EL (cell line): ENCODE measurements at places on chromosomes 12 and 14.

DNA sequence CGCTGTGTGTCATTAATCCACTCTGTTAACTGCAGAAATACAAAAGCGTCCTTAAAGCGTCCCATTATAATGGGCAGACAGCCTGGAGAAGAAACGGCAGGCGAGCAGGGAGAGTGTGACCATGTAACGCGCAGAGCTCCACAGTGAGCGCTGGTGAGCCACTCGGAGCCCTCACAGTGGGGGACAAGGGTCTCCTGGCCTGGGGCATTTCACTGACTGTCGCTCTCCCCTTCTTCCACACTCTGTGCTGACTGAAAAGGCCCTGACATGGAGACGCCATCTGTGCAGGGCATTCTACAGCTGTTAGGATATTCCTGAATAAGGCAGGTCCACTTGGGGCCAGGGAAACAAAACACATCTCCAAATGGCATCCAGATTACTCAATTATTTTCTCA lies 24.2 kb downstream of the CCDC92 start:
- no peak for DNase-seq

- DNase-seq: peak; percentile 42
Measured at GRCh38 chr12:7144414-7145120, 14.4 kb downstream of the CLSTN3 start.

DNA sequence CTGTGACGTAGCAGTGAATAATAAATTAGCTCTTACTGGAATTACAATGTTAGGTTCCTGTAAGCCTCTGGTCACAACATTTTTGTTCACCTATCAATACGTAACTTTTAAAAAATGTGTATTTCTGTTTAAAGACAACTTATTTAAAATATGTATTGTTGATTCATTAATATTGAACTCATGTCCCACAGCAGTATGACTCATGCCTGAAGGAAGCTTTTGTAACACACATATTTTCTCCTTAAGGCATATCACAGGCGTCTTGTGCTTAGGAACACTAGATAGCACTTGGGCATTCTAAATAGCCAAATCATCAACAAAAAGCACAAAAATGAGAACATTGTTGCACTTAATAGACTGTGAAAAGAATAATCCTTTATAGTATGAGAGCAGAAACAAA lies 92.5 kb downstream of the GPHN start:
- DNase-seq: peak; percentile 77

DNA sequence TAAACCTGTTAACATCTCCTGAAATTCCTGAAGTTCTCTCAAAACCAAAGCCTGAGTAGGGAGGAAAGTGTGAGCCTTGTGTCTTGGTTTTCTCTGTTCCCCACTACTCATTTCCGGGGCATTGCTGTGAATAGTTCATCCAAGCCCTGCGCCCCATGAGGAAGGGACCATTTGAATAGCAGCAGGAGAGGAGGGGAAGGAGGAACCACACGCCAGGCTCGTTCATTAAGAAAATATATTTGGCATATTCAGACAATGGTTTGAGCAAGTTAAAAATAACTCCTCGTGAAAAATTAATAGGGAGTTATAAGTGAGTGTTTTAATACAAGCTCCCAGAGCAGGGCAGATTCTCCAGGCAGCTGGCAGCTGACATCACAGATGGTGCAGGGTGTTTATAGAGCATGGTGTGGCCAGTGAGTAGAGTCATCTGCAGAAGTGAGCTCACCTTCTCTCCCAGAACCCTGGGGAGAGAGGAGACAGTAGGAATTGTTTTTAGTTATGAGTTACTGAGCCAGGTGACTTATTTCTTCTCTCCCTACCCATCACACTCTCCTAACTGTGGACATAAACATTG lies 29.5 kb upstream of the CISTR start:
- no peak for DNase-seq

DNA sequence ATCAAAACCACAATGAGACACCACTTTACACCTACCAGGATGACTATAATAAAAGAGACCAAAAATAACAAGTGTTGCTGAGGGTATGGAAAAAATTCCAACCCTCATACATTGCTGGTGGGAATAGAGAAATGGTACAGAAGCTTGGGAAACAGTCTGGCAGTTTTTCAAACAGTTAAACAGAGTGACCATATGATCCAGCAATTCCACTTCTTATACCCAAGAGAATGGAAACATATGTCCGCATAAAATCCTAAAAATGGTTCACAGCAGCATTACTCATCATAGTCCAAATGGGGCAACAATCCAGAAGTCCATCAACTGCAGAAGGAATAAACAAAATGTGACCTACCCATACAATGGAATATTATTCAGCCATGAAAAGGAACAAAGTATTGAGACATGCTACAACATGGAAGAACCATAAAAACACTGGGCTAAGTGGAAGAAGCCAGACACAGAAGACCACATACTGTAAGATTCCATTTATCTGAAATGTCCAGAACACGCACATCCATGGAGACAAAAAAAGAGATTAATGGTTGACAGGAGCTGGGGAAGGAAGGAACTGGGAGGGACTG lies 44.5 kb downstream of the CHGA start:
- DNase-seq: no peak

DNA sequence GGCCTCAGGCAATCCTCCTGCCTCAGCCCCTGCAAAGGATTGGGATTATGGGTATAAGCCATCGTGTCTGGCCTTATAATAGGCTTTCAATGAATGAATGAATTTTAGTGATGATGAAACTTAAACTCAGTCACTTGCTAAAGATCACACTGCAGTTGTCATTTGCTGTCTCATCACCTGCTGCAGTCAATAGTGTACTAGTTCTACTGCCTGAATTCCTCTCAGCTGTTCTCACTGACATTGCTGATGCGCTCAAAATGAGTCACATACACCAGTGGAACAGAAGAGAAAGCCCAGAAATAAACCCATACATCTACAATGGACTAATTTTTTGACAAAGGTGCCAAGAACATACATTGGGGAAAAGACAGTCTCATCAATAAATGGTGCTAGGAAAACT lies 5.6 kb upstream of the SYNJ2BP start:
- DNase-seq: no peak

GRCh38 chr12:113407931-113408600 lies 4.4 kb upstream of the SDS start:
- DNase-seq: peak; percentile 52

DNA sequence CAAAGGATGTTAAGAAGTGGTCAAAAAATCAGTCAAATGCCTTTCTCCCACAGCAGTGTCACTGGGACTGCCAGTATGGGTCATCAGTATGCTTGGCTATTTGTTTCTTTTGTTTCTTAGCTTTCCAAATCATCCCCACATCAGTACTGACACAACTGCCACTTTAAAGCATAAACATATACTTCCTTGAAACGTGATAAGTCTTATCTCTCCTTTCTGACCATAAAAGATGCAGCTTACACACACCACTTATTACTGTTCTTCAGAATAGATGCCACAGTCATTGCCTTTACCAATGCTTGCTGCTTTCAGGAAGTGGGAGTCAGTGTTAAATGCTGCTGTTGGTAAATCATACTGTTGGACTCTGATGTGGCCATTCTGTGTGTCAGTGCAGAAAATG lies 18.6 kb upstream of the GARIN2 start:
- peak; percentile 13 for DNase-seq

GRCh38 chr12:15794196-15794595 lies 5.0 kb upstream of the EPS8 start:
- DNase-seq: no peak

DNA sequence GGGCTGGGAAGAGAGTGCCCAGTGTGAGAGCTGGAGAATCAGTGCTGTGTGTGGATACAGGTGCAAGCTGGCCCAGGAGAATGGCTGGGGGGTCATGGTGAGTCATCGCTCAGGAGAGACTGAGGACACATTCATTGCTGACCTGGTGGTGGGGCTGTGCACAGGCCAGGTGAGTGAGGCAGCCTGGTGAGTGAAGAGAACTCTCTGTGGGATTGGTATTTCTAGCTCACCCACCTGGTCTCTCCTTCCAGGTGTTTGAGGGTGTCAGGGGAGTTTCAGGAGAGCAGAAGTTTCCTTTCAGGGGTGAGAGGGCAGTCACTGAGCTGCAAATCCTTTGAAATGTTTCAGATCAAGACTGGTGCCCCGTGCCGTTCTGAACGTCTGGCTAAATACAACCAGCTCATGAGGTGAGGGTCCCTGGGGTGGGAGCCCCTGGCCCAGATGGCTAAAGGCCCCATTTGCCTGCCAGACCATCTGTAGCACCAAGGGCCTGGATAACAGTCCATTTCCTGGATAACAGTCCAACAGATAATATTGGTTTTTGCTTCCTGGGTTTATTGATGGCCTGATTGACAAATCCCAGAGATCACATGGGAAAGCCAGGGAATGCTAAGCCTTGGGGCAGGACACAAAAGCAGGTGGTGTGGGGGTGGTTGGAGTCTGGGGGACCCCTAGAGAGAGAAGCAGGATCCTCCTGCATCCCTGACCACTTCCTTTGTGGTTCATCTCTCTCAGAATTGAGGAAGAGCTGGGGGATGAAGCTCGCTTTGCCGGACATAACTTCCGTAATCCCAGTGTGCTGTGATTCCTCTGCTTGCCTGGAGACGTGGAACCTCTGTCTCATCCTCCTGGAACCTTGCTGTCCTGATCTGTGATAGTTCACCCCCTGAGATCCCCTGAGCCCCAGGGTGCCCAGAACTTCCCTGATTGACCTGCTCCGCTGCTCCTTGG lies 5.5 kb upstream of the ATN1 start:
- no peak for DNase-seq
